Hepatocyte (in vitro differentiated cells): ENCODE measurements at places on chromosomes 5 and 9.

DNA sequence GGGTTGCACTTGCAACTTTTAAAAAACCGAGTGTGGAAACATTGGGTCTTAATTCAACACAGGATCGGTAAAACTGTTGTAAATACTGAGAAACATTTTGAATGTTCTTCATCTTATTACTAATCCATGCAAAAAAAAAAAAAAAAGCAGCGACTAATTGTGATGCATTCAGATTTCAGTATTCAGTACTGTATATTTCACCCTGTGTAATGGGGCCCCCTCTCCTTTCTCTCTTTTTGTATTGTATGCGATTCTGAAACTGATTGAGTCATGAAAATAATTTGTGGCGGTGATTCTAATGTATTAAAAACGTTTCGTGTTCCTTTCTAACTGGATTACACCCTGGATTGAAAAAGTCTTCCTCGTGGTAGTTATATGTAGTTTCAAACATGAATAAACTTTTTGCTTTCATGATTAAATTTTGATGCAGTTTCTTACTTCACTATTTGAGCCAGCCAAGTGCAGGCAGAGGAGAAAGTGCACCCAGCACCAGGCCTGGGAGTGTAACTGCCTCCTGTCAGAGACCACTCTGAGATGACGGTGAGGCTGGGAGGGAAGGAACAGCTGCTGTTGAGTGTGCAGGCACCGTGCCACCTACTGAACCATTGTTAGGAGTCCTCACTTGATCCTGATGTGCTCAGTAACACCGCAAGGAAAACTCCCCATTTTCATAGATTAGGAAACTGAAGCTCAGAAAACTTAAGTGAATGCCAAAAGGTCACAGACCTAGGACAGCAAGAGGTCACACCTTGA is 220.0 kb downstream of the PBX3 start:
- no peak for DNase-seq

DNA sequence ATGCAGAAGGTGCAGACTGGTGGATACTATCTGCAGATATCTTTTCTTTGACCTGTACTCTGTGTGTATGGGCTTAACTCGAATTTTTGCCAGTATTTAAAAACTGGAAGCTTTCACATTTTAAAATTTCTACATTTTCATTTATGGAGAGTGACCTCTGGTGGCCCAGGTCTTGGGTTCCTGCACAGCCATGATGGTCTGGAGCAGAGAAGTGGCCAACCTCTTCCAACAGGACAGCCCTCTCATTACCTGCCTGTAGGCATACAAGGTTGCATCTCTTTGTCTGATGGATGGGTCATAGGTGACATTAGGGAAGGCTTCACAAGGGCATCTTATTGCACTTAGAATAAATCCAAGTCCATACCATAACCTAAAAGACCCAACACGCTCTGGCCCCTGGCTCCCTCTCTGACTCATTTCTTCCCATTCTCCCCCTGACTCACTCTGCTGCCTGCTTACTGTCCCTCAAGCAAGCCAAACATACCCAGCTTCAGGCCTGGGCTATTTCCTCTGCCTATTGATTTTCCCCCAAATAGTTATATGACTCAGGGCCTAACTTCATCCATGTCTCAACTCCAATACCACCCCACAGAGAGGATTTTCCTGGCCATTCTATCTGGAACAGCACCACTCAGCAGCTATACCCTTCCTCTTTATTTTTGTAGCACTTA is 113.3 kb upstream of the SLC1A3 start:
- no peak for DNase-seq

DNA sequence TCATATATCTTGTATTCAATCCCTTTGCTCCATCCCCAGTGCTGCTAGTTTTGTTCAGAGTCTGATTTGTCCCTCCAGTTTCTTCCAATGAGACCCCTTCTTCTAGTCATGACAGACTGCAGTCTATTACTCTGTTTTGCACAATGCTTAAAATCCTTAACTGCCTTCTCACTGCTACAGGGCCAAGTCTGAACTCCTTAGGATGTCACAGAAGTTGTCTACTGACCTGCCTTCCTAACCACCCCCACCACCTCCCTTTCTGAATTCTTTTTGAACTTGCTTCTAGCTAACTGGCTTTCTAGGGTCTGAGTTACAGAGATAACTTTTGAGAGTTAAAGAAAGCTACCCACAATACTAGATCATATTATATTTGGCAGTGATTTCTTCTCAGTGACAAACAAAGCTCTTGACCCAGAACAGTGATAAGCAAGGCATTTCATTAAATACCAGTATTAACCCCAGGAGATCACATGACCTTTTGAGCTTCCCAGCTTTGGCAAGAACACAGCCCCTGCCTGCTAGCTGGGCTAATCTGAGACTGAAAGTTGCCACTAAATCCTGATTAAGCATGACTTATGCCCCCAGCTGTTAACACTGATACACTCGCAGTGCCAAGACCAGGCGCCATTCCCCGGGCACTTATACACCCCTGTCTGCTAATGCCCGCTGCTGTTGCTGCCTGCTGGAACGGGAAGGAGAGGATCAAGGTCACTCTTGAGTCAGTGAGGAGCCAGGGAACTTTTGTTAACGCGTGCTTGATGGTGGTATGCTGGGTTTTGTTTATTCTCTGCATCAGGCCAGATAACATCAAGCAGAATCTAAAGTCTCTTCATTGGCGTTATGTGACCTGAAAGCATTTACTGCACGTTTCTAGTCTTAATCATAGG is 36.4 kb upstream of the ADAMTSL1 start:
- peak; percentile 39 for DNase-seq

- DNase-seq: no peak
Observed at GRCh38 chr5:76527685-76528161, 95.5 kb downstream of the F2RL2 start.

DNA sequence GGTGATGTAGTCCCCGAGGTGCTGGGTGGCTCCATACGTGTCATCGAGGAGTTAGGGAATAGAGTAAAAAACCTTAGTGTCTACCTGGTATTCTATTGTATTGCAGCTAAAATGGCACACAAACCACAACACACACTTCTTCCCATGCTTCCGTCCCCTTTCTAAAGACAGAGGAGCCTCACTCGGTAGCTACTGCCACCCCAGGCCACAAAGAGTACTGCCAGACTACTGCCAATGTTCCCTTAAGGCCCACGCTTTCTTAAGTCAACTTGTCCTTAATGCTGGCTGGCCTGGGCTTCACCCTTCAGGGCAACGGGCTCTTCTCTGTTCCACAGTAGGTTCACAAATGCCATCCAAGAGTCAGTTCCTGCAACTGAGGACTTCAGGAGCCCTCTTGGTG is 673.0 kb downstream of the ELAVL2 start:
- no peak for DNase-seq

DNA sequence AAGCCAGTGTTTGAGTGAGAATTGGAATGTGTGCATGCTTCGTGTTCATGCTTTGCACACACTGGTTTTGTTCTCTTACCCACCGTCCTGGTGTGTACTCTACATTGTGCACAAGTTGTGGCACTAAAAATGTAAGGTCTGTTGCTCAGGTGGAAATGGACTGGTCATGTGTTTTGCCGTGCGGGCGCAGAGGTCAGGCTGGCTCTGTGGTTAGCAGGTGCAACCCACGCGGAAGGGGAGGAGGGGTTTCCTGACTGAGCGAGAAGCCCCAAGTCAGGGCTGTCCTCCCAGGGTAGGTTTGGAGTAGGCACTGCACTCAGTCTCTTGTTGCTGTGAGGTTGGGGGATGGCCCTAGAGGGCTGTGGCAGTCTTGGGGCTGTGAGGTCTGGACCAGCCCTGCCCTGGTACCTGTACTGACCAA is 86.6 kb downstream of the EHMT1 start:
- DNase-seq: no peak

DNA sequence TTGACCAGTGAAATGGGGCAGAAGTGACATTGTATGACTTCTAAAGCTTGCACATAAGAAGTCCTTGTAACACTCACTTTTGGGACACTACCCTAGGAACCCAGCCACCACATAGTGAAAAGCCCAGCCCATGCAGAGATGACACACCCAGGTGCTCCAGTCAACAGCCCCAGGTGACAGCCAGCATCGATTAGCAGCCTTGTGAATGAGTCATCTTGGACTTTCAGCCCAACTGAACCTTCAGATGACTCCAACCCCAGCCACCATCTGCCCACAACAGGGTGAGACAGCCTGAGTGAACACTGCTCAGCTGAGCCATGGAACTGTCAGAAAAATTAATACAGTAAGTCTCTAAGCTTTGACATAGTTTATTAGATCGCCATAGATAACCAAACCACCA is 458.6 kb downstream of the ZSWIM6 start:
- DNase-seq: peak; percentile 81

- no peak for DNase-seq
Observed at GRCh38 chr9:70374962-70375618, 39.4 kb downstream of the KLF9 start.

GRCh38 chr5:148343603-148344487 is 8.5 kb downstream of the SPINK9 start:
- DNase-seq: no peak

GRCh38 chr9:79572032-79572607 is 355 bp downstream of the TLE4 start:
- no peak for DNase-seq

- DNase-seq: no peak
Observed at GRCh38 chr9:18490641-18491370, 16.9 kb downstream of the ADAMTSL1 start.

- DNase-seq: no peak
Observed at GRCh38 chr5:78858364-78858763, 126.7 kb downstream of the ARSB start.

GRCh38 chr5:92800365-92800764 is 780.7 kb downstream of the NR2F1-AS1 start:
- DNase-seq: no peak

DNA sequence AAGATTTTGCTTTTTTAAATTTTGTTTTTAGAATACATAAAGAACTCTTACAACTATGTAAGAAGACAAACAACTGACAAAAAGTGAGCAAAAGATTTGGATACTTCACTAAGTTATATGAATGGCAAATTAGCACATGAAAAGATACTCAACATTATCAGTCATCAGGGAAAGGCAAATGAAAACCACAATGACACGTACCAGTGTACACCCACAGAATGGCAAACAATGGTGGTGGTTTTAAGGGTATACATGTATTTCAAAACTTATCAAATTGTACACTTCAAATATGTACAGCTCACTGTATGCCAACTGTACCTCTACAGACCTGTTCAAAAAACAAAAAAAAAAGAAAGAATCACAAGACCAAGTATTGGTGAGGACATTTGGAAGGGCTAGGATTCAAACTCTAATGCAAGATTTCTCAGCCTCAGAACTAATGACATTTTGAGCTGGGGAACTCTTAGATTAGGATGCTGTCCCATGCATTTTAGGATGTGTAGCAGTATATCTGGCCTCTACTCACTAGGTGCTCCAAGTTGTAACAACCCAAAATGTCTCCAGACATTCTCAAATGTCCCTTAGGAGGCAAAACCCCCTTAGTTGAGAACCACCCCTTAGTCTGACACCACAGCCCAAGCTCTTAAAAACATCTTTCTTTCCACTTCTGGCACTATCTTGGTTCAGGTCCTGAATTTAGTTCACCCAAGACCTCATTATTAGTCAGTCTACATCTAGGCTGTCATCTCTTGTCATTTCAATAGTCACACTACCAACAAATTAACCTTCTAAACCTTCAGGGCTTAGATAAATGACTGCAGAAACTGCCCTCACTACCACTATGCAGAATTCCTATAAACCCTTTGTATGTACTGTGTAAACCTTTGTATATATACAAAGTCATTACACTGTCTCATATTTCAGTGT is 9.7 kb downstream of the SCAI start:
- no peak for DNase-seq

DNA sequence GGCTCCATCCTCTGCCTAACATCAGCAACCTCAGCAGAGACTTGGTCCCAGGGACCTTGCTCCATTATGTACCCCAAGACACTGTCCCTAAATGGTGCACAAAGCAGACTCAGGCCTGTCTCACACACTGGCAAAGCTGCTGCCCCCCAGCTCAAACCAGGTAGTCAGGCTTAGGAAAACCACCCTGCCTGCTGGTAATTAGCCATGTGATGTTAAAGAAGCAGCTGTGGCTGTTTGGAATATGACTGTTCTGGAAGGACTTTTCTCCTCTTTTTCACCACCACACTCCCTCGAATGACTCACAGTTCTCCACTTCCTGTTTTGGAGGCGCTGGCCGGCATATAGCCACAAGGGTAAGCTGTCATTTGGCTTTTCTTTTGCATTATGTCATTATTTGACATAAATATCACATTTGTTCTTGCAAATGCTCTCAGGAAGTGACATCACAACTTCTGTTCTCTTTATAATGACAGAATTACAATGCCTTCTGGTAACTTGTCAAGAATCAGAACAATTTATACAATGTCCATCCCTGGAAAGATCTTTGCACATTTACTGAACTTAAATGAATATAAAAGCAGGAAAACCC is 113.9 kb downstream of the SUSD1 start:
- peak; percentile 74 for DNase-seq

GRCh38 chr9:77999231-77999631 is 32.4 kb downstream of the GNAQ start:
- no peak for DNase-seq

- DNase-seq: no peak
Observed at GRCh38 chr5:64744914-64745313, 23.6 kb downstream of the SREK1IP1 start.

- peak; percentile 19 for DNase-seq
Observed at GRCh38 chr9:69455311-69455710, 130.3 kb downstream of the ENTREP1 start.

- peak; percentile 78 for DNase-seq
Observed at GRCh38 chr9:89664896-89665329, 60.1 kb downstream of the GADD45G start.

GRCh38 chr5:172740428-172741205 is 30.4 kb downstream of the DUSP1 start:
- peak; percentile 65 for DNase-seq

GRCh38 chr5:133083901-133084300 is 32.1 kb downstream of the HSPA4 start:
- no peak for DNase-seq

DNA sequence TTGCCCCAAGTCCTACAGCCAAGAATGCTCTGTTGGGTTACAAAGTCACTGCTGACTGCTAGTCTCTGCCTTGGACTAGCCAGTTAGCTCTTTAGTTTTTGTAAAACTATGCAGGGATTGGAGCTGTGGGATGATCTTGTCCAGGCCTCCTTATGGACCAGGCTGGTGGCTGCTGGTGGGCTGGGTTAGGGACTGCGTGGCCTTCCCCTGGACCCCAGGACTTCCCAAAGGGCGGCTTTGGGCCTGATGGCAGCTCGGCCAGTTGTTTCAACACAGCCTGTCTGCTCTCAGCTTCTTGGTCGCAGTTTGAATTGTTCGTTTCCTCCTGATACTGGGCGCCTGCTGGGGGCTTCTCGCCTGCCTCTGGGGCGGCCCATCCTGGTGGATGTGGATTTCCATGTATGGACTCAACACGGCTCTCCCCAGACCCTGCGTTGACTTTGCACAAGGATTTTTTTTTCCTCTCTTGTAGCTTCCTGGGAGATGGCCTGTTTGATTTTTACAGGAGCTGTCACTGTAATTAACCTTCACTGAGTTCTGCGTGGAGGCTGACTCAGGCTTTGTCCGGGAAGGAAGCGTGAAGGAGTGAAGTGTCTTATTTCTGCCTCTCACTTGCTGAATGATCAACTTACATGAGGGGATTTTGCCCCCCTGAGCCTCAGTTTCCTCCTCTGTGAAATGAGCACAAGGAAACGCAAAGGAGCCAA is 91.9 kb upstream of the NEURL1B start:
- DNase-seq: no peak

GRCh38 chr5:34045023-34045422 is 2.0 kb upstream of the C1QTNF3 start:
- no peak for DNase-seq
